Cortex of kidney (tissue), 1 donor: ENCODE measurements at places on chromosomes 1 and 21.

GRCh38 chr1:26530895-26531598, 1.5 kb downstream of the RPS6KA1 start:
- no peak for DNase-seq

GRCh38 chr1:59070610-59071009, 226.3 kb upstream of the FGGY start:
- DNase-seq = no peak

- DNase-seq = no peak
Measured at GRCh38 chr1:218743861-218744505, 398.8 kb downstream of the TGFB2 start.

DNA sequence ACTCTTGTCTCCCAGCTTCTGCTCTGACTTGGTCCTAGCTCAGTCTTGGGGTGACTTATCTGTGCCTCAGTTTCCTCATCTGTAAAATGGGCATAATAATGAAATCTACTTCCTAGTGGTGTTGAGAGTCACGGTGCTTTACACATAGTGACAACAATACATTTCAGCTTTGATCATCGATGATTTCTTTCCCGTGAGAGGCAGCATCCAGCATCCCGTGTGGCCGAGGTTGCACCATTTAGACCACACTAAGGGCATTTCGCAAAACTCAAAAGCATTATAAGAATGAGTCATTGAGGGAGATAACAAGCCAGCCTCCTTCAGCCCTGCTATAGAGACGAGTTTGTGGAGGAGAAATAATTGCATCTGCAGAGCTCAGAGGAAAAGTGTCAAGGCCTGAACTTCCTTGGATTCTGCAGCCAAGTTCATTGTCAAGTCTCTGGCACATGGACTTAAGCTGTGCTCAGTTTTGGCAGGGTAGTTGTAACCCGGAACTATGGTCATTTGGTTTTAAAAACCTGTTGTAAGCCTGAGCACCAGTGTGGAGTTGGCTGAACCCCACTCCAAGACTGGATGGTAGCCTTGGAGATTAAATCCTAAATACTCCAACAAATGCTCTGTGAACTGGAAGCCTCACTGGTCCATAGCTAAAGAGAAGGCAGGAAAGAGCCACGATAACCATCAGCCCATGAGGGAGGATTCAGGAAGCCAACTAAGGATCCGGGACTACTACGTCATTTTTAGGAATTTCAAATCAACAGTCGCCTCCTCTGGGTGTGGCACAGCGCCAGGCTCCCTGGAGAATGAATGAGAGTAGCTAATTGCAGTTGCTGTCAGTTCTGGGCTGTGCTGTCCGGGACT, 64.2 kb downstream of the TCP10L start:
- no peak for DNase-seq

- no peak for DNase-seq
Measured at GRCh38 chr1:98926597-98926996, 78.1 kb downstream of the PLPPR5 start.

- no peak for DNase-seq
Measured at GRCh38 chr1:28160782-28161266, 15.7 kb downstream of the PTAFR start.

GRCh38 chr21:41597227-41597626, 89.3 kb upstream of the TMPRSS2 start:
- no peak for DNase-seq

GRCh38 chr1:223695941-223696340, 16.4 kb upstream of the CAPN2 start:
- no peak for DNase-seq

DNA sequence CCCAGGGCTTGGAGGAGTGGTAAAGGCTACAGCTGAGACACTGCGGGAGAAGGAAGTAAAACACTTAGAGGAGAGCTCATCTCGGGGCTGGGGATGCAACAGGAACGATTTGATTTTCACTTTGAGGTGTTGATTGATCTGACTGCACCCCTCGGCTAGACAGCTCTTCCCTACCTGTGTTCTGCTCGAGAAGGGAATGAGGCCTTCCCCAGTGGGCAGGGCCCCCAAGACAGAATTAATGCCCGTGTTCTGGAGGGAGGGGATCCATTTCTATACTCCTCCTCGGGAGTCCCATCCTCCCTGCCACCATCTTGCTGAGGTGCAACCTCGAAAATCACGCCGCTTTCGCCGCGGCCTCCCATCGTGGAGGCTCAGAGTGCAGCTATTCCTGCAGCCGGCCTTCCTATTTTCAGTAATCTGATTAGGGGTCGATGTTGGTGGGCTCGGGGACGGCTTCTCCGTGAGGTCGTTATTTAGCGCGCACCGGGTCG, 2.4 kb downstream of the ATP2B4 start:
- no peak for DNase-seq

DNA sequence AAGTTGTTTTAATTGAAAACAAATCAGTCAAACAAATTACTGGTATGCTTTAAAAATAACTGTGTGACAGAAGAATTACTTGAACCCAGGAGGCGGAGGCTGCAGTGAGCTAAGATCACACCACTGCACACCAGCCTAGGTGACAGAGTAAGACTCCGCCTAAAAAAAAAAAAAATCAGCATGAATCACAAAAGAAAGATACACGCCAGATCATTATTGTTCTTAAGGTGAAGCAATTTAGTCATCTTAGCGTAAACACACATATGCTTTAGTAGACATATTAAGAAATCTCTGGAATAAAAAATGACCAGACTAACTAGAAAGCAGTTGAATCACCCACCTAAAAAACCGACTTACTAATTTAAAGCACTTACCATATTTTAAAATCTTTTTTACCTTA, 20.2 kb downstream of the RERE start:
- no peak for DNase-seq

DNA sequence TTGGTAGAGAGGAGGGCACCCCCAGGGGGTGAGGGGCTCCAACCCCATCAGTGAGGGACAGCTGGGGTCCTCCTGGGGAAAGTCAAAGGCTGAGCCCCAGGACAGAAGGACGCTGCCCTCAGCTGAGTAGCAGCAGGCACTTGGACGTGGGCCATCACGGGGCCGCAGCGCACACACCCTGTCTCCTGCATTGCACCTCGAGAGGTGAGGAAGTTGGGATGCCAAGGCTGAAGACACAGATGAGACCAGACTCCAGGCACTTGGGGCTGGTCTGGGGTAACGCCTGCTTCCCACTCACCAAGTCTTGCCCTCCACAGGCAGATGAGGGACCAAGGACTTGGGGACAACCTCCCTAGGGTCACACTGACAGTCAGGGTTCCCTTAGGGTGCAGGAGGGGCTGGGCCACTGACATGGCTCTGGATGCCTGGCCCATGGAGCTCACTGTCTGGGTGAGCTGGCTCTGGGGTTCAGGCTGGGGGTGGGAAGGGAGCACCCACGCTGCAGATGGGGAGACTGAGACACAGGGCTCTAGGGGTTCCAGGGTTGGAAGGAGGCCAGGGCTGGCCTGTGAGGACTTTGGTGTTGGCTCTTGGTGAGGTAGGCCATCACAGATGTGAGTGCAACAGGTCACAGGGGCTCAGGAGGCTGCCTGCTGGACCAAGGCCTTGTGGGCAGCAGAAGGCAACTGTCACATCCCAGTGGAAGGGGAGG, 16.6 kb upstream of the ZNF678 start:
- DNase-seq = no peak

DNA sequence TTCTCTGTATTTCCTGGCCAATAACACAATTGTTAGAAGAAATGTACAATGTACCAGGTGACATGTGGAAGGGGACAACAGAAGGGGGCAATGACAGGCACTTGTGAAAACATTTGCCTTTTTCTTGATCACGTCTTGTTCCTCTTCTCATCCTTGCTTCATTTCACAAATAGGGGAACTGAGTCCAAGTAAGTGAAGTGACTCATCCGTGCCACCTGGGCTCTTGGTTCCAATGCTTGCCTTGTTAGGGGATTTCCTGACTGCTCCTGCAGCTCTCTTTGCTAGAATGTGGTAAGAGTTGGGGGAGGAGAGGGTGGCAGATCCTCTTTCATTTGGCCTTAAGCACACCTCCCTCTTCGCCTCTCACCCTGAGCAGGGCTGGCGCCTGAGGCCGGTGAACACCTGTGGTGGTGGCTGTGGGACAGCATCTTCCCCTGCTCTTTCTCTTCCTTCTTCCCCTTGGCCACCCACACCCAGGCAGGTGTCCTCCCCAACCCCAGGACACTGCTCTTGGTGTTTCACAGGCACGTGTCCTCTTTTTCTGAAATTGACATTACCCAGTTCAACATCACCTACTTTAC, 2.2 kb upstream of the RHEX start:
- no peak for DNase-seq

DNA sequence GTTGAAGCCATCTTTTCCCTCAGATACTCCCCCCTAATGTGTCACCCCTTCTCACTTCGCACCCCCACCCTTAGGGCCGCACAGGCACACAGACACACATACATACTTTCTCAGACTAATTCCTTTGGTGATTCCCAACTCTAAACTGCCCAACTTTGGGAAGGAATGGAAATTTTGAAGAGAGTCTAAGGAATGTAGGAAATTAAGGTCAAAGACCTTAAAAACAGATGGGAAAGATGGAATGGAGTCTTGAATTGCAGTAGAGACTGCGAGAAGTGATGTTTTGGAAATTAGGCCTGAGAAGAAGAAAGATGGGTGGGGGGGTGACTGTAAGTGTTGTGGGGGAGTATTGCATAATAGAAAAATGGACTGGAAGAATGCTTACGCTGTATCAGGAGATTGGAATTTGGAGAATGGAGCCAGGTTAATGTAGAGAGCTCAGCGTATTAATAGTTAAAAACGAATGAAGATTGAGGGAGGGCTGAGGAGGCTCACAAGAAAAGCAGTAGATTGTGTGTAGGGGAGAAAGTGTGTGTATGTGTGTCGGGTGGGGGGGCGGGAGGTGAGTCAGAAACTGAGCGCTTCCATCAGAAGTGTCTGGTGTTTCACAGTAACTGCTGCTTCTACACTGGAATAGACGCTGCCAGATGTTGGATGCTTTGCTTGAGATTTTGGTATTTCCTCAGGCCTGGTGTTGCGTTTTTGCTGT, 1.7 kb downstream of the PIP5K1A start:
- no peak for DNase-seq

- no peak for DNase-seq
Measured at GRCh38 chr1:54120698-54121481, 31.9 kb downstream of the CDCP2 start.

DNA sequence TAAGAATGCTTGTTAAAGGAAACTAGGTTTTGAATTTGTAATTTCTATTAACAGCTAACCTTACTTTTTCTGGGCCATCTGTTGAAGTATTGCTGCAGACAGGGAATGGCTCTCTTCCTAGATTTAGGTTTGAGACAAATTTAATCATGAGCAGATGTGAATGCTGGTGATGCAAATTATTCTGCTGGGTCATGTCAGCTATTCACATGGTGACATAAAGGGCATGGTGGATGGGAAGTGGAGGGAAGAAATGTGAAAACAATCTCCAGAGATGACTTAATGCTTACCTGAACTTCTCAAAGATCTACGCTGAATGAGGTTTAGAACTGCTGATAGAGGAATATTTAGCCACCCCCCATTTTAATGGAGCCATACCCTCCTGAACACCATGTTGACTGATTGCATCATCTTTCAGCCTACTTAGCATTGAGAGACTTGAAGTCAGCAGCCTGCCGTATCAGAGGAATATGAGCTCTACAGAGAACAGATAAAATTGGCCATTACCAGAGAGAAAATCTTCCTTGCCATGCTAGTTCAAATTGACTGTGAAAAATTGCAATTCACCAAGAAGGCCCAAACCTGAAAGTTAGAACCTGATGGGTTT, 138.8 kb downstream of the HHAT start:
- DNase-seq = no peak

GRCh38 chr1:14222086-14222485, 376.4 kb upstream of the KAZN start:
- DNase-seq = no peak

DNA sequence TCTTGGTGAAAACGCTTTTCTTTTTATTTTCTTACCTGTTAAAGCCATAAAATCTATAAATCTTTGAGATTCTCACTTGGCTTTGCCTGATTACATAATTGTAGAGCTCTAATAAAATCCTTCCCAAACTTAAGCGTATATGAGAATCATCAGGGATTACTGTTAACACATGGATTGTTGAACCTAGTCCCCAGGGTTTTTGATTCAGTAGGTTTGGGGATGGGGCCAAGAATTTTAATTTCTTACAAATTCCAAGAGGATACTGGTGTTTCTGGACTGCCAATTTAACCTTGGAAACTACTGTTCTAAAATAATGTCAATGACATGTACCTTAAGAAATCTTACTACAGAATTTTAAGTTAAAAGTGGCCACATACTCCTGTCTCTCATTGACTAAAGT, 694.2 kb downstream of the BRINP3 start:
- no peak for DNase-seq

DNA sequence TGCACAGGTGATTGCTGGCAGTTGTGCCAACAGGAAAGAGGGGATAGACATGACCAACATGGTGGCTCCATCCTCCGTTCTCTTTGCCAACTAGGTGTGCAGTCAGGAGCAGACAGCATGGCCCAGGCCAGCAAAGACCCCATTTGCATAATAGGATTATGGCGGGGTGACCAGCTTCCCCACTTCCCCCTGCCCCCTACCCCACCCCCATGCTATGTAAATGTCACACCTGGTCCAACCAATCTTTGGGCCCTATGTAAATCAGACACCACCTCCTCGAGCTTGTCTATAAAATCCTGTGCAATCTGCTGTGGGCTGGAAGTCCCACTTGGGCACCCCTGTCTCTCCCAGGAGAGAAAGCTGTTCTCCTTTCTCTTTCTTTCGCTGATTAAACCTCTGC, 146.0 kb downstream of the SLC30A10 start:
- no peak for DNase-seq

DNA sequence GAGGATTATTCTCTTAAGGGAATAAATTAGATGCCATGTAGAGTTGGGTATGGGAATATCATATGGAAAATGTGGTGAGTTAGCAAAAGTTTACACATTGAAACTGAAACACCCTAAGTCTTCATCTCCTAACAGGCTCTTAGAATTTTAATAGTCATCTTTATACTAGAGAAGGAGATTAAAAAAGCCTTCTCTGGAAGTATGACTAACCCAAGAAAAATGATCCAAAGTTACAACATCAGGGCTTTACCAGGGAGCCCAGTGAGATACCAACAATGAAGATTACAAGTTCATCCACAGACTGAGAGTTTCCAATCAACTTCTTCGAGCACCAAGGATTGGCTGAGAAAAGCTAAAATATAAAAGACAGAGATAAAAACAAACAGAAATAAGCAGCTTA, 70.0 kb upstream of the KIAA0040 start:
- DNase-seq = no peak

GRCh38 chr1:167474191-167474641, 44.1 kb downstream of the CD247 start:
- DNase-seq = no peak

DNA sequence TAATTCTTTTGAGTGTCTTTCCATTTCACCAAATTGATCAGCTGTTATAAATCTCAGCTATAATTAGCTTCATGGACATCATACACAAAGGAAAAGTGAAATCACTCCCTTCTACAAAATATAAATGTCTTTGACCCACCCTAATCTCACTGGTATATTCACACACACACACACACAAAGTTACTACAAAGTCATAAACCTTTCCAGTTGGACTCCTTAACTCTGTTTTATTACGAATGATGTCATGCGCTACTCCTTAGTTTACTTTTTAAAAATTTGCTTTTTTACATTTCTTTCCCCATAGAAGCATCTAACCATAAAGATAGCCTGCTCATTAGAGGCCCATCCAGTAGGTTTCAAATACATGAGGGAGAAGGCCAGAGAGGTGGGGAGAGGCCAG, 103.0 kb downstream of the SLC30A10 start:
- DNase-seq = no peak

GRCh38 chr1:73366734-73367413, 831.1 kb downstream of the LRRIQ3 start:
- DNase-seq = no peak
